ENCODE measurements at places on chromosomes 12 and 14.

DNA sequence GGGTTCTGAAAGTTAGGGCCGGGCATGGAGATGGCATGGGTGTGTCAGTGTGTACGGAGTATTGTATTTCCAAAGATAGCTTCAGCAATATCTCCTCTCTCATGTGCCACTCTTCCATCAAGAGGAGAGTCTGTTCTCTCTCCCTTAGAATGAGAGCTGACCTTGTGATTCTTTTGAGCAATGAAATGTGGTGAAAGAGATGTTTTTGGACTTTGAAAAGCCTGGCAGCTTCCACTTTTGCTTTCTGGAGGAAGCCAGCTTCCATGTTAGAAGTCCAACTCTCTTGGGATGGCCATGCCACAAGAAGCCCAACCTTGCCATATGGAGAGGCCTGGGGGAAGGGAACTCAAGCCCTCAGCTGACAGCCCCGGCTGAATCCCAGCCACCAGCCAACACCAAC, 72.4 kb upstream of the GZMB start:
- no peak for DNase-seq

DNA sequence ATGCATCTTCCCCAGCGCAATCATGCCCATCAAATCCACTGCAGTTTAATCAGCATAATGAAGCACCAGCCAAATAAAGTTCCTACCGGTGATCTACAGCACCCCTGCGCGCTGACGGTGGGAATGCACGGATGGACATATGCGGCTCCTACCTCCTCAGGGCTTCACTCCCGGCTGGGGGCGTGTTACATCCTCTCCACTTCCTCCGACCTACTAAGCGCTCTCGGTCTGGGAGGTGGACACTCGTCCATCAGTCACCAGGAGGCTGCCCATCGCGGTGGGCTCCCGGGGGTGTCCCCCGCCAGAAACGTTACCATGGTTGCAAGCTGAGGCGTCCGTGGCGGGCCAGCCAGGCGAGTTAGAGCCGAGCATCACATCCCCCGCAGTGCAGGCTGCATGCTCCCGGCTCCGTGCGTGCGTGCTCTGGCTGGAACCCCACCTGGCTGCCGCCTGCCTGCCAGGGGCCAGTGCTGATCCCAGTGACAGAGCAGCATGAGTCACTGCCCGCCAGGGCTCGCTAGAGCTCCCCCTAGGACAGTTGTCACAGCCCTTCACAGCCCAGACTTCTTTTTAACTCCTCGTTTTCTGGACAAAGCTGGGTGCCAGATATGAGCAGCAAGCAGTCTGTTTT, 73.0 kb downstream of the CIT start:
- DNase-seq, result no peak

GRCh38 chr12:112716099-112717093, 75.2 kb upstream of the RPH3A start:
- no peak for DNase-seq

- no peak for DNase-seq
These were observed 119.8 kb downstream of the SINHCAF start for GRCh38 chr12:31206038-31206670.

GRCh38 chr14:93316716-93317115, 16.1 kb downstream of the BTBD7 start:
- DNase-seq, result no peak

DNA sequence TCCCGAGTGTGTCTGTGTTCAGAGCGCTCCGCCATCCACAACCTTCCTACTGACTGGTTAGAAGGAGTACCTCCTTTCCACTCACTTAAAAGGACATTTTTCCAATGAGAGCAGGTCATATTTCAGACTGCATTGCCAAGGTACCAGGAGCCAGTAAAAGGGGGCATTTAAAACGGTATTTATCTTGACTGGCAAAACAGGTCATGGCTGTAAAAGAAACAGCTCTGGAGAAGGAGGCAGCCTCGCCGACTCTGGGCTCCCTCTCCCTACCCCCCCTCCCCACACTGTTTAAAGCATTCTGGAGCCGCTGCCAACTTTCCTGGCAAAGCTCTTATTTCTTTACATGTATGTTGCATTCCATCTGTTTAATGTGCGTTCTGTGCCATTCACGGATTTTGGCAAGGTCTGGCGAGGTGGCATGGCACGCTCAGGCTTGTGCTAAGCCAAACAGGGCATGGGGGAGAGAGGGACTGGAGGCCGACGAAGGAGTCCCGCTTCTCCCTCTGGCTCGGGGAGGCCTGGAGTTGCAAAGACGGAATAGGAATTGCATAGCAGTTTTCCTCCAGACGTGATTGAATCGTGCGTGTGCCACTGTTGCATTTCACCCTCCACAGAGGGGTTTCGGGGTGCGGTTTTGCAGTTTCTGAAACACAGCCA, 41.2 kb upstream of the MED13L start:
- no peak for DNase-seq

DNA sequence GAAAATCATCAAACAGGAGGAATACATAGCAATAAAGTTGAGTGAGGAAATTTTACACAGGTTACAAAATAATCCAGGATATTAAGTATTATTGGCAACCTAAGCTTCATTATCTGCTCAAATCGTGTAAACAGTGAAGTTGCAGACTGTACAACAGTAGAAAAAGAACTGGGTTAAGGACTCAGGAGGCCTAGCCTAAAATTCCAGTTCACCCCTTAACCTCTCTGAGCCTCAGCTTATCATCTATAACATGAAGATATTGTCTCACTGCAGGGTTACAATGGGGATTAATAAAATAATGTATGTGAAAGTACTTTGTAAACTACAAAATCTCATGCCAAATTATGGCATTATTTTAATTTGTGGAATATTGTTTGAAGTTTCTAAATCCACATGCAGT, 26.0 kb downstream of the DDHD1 start:
- DNase-seq, result no peak

GRCh38 chr12:132054983-132055382, 89.1 kb downstream of the DDX51 start:
- no peak for DNase-seq

GRCh38 chr12:93944911-93945310, 203.5 kb upstream of the PLXNC1 start:
- DNase-seq, result no peak

DNA sequence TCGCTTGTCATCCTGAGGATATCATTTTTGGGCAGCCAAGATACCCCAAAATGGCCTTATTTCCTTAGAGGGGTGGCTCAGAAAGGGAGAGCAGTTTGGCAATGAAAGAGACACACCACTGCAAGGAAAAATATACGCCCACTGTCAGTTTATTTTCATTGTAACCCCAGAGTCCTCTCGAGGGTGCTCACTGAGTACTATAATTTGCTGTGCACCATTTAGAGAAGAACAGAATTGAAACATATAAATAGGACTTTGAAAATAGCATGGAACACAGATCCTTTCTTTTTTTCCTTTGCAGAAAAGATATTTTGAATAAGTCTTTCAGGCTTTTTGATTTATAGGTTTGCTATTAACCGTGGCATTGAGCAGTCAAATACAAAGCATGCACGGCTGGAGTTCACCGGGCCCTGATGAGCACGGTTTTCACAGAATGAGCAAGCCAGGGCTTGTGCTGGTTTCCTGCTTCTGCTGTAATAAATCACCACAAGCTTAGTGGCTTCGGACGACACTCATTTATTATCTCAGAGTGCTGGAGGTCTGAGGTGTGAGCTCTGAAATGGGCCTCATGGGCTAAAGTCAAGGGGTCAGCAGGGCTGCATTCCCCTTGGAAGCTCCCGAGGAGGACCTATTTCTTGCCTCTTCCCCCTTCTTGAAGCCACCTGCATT, 152.3 kb downstream of the ZNF664 start:
- no peak for DNase-seq

DNA sequence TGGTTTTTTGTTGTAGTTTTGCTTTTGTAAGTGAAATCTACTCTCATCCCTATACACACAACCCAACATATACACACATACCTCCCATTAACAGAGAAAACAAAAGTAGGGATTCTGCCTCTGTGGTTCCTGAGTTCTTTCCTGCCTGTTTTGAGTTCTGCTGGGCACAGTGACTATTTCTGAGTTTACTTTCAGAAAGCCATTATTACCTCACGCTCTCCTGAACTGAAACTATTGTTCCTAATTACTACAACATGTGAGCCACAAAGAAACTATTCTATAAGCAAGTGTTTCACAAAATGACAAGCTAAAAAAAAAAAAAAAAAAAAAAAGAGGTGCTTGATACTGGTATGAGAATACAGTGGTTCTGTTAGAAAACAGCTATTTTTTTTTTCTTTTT, 110.9 kb downstream of the ALG10B start:
- no peak for DNase-seq

DNA sequence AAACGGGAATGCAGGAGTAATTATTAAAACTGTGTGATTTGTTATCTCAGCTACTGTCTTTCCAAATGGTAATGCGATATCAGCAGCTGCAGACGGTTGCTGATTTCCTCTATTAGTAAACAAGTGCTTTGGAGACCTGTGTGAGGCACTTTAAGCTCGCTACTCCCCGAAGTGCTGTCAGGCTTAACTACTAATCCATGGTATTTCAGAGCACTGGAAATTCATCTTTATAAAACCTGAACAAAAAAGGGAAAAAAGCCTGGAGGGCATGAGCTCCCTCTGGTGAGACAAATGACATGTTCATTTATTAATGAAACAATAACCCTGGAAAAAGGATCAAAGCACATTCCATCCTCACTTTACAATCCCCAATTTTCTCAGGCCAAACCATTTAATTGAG, 143.6 kb upstream of the OTX2 start:
- no peak for DNase-seq

GRCh38 chr12:129231491-129231890, 378.2 kb downstream of the GLT1D1 start:
- no peak for DNase-seq

- no peak for DNase-seq
These were observed 7.3 kb upstream of the M6PR start for GRCh38 chr12:8956772-8957171.

GRCh38 chr12:27524839-27525753, 1.1 kb downstream of the PPFIBP1 start:
- no peak for DNase-seq

- DNase-seq, result no peak
These were observed 188.8 kb downstream of the EPS8 start for GRCh38 chr12:15600223-15600935.

DNA sequence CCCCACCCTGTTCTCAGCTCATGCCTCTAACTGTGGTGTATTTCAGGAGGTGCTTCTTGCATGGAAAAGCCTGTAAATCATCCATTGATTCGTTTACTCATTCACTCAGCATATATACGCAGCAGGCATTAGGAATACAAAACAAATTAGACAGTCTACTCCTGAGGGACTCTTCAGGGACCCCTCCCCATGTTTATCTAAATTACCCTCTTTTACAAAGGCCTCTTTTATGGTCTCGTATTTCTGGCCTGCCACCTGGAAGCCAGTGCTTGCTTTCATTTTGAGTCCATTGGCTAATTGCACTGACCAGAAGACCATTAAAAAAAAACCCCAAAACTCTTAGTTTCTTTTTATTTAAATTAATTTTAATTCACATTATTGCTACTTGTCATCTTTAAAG, 134.4 kb downstream of the DACT1 start:
- no peak for DNase-seq

DNA sequence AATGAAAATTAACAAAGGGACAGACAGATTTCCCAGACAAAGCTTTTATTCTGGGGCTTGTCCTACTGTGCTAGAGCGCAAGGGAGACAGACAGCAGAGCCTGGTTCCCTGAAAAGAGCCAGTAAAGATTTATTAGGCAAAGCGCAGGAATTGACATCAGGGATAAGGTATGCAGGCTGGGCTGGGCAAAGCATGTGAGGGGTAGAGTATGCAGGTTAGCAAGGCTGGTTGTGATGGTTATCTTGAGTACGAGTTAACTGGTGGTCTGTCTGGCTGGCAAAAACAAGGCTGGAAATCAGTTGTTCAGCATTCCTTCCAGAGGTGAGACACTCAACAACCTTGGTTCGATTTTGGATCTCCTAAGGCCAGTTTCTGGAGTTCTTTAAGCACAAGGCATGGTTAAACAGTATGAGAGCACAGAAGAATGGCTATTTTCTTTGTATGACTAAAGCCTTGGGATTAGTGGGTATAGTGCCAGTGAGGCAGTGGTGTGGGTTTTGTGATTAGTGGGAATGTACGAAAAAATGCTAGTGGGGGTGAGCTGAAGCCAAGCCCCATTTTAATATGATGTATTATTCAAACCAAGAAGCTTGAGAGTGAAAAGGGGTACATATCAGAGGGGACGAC, 30.9 kb downstream of the BTBD7 start:
- DNase-seq, result no peak

DNA sequence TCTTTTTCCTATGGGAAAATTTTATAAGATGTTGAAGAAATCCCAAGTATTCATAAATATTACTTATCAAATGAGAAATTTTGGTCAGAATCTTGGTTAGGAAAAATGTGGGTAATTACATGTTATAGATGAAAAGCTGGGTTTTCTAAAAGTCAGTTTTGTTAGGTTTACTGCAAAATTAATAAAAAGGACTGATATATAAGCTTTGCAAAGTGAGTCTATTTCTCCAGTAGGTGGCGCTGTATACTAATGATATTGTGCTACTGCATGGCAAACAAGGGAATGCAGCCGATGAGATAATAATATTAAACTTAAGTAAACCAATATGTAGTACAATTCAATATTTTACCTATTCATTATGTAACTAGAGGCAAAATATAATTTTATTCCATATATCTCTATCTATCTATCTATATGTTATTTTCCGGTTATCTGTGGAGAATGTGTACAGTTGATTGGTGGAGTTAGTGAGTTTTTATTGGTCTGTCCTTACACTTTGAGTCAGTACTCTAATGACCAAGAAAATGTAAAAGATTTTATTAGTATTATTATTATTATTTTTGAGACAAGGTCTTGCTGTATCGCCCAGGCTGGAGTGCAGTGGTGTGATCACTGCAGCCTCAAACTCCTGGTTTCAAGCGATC, 32.9 kb downstream of the MIPOL1 start:
- no peak for DNase-seq

DNA sequence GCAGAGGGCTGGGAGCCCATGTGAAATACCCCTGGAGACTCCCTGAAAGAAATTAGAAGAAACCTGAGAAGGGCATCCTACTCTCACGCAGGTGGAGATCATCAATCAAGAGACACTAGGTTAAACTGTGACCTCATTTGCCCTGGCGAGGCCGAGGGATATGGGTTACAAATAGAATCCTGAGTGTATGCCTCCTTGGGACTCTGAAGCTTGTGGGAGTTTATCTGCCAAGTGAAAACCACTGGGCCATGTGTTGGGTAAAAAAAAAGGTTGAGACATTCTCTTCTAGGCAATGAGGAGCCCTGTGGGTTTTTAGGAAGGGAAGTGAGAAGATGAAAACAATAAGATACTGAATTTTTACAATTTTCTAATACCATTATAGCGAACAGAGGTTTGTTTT, 160.7 kb upstream of the ARID2 start:
- DNase-seq, result no peak
